ENCODE measurements at places on chromosomes 1 and 21.

DNA sequence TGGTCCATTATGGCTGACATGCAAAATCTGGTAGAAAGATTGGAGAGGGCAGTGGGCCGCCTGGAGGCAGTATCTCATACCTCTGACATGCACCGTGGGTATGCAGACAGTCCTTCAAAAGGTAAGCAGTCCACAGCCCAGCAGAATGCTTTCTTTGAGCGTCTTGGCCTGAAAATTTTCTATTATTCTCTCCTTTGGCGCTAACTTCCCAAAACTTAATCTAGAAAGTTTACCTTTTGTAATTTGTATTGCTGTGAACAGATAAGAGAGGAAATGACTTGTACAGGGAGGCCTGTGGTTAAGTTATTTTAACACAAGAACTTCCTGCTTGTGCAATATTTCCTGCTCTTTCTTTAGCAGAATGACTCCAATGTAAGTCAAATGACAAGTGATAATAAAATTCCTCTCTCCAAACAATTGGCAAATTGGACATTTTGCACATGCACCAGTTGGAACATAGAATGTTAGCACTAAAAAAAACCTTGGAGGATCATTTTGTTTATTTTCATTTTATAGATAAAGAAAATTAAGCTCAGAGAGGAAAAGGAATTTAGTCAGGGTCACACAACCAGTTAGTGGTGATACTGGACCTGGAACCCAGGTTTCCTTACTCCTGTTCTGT, 18.9 kb downstream of the CAP1 start:
- DNase-seq: no peak

GRCh38 chr1:89890085-89890752, 69.4 kb downstream of the LRRC8D start:
- DNase-seq: no peak

DNA sequence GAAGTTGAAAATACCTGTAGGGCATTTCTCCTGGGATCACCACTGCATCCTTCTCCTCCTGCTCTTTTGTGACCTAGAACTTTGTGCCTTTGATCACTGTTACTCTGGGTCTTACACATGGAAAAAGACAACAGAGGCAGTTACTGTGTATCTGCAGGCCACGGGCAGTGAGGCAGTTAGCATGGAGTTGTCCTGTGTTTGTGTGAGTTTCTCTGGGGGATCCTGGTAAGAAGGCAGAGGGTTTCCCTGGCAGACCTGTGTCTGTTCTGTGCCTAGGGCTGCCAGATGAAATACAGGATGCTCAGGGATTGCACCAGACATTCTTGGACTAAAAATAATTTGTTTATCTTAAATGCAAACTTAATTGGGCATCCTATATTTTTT, 44.4 kb upstream of the SCCPDH start:
- DNase-seq: no peak

DNA sequence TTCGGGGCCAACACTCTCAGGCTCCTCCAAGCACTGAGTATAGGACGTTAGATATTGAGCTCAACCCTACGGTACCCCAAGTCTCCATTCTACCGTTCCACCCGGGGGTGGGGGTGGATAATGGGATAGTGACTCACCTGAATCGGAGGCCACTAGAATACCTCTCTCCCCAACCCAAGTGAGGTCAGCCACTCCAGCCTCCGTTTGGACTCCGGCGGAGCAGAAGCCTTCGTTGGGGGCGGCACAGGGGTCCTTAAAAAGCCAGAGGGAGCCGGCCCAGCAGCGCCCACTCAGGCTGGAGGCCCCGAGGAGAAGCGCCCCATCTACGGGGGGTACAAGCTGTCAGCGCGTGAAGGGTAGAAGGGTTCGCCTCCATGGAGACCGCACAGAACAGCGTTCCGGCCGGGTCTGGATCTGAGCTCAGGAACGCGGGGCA, 556 bp downstream of the WDR77 start:
- DNase-seq: no peak

DNA sequence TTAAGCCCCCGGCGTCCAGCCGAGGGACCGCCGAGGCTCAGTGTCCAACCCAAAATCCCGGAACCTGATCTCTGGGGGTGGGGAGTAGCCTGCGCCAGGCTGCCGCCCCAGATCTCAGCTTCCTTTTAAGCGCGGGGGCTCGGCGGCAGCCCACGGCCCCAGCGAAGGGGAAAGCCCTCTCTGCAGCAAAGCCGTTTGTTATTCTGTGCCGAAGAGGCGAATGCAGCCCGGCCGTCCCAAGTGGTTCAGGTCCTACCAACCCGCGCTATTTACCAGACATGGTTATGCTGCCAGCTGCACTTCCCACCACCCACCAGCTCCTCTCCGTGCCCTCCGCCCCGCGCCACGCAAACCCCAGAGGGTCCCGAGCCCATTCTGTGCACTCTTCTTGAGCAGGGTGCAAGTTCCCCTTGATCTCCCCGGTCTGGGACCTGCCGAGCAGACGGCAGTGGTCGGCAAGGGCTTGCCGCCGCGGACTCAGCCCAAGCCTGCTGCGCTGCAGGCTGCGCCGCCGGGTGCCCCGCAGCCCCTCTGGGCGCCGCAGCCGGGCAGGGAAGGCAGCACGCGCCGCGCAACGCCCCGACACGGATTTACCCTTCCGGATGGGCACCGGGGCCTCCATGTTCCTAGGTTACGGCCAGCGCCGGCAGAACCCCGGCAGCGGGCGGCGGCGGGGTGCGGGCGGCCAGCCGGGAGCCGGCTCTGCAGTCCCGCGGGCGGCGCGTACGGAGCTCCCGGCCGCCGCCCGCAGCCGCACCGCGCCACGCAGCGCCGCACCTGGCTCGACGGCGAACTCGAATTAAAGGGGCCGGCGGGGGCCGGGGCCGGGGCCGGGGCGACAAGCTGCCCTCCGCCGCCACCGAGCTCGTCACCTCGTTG, 738 bp upstream of the KCNA2 start:
- DNase-seq: no peak

DNA sequence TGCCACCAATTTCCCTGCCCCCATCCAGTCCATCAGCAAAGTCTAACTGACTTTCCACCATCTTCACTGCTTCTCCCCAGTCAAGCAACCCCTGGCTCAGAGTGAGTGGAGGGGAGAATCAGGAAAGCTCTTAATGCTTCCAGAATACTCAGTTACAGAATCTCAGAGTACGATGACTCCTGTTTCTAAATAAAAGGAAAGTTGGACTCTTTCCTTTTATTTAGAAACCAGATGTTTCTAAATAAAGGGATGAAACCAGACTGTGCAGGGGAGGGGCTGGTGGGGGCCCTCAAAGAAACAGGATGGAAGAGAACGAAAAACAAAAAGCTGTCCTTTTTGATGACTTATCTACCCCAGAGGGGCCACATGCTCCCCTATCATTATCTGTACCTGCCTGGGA, 85.2 kb upstream of the PPM1J start:
- no peak for DNase-seq

GRCh38 chr1:153800516-153800915, 25.3 kb downstream of the SLC27A3 start:
- no peak for DNase-seq

DNA sequence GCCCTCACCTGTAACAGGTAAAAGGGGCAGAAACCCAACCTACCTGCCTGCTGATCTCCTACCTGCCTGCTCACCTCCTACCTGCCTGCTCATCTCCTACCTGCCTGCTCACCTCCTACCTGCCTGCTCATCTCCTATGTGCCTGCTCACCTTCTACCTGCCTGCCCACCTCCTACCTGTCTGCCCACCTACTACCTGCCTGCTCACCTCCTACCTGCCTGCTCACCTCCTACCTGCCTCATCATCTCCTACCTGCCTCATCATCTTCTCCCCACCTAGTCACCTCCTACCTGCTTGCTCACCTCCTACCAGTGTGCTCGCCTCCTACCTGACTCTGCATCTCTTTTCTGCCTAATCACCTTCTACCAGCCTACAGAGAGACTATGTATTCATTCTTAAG, 452.9 kb downstream of the MATN1 start:
- no peak for DNase-seq

- DNase-seq: no peak
Observed at GRCh38 chr1:74596717-74597116, 76.9 kb downstream of the ERICH3 start.

DNA sequence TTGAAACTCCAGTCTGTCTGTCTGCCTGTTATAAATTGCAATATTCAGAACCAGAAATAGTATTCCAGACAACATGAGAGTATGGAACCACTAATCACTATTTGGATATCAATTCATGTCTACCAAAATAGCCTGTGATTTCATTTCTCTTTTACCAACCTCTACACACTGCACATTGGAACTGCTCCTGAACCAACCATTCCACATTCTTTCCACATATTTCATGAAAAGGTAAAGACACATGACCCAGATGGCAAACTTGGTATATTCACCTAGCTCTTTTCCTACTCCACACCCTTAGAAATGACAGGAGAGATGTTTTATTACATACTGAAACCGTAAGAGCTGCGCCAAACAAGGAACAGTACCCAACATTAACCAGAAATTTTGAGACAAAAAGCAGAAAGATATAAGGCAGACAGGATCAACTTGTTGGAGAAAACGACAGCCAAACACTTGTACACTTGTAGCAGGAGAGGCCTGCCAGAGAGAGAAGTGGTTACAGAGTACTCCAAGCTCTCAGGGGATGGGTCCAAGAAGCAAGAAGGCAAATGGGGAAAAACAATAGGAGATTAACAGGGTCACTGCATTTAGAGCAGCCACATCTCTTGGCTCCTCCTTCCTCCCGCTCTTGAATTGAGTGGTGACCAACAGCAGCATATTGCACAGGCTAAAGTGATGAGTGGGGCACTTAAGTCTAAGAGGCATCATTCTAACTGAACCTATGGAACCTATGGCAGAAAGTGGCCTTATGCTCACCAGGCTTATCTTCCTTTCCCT, 148.7 kb downstream of the SETD4 start:
- no peak for DNase-seq

- no peak for DNase-seq
Observed at GRCh38 chr1:3685906-3686305, 33.6 kb downstream of the TP73 start.

GRCh38 chr1:53411541-53412152, 47.6 kb upstream of the DMRTB1 start:
- no peak for DNase-seq

DNA sequence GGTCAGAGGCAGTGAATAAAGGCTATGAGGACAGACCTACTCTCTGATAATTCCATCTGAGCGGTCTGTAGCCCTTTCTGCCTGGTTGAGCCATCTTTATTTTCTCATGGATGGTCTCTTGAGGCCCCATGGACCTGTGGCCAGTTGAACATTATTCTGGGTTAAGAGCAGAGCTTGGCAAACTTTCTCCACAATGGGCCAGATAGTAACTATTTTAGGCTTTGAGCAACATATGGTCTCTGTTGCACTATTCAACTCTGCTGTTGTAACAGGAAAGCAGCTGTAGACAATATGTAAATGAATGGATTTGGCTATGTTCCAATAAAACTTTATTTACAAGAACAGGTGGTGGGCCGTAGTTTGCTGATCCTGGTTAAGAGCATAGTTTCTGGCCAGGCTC, 62.7 kb downstream of the KAZN start:
- DNase-seq: no peak

DNA sequence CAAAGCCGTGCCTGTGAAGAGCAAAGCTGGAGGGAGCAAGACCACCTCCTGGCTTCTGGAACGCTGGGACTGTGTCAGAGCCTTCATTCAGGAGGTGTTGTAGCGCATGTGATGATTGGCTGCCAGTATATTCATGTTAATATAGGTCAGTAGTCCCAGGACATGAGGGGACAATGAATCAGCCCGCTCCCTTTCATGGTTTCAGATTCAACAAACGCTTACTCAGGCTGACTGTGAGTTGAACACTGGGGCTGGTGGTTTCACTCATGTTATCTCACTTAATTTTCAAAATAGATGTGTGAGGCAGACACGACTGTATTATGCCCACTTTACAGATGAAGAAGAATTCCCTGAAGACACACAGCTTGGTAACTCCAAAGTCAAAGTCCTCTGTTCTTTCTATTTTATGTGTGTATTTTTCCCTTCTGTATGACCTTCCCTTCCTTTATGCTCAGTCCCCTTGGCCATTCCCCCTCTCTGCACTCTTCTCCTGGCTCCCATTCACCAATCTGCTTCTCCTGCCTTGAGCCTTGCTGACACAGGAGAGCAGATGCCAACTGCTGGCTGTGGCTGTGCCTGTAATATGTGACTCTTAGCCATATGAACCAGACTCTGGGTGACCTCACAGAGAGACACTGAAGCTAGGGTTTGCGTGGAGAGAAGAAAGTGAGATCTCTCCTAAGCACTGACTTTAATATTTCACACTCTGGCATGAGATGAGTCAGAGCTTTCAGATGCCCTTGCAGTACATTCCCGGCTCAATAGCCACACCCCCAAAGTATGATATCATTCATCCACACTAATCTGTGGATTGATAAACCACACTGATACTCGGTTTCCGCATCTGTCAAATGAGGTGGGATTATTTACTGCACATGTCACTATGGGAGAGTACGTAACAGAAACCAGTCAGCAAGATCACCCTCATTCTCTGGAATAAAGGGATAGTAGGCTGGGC, 31.4 kb upstream of the KIRREL1 start:
- no peak for DNase-seq

DNA sequence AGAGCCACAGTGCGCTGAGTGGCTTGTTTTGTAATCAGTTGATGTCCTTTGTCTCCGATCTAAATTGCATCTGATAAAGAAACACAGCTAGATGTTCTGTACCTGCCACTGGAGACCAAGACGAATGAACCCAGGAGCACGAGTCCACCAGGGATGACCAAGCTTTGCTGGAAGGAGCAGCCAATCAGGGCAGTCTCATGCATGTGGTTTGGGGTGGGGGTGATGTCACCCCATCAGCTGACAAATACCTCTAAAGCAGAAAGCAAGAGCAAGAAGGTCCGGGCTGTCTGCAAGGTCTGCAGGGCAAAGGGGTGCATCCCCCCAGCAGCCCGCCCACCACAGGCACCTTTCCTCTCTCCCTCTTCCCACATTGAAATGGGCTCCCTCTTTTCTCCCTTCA, 653.8 kb downstream of the AJAP1 start:
- no peak for DNase-seq

DNA sequence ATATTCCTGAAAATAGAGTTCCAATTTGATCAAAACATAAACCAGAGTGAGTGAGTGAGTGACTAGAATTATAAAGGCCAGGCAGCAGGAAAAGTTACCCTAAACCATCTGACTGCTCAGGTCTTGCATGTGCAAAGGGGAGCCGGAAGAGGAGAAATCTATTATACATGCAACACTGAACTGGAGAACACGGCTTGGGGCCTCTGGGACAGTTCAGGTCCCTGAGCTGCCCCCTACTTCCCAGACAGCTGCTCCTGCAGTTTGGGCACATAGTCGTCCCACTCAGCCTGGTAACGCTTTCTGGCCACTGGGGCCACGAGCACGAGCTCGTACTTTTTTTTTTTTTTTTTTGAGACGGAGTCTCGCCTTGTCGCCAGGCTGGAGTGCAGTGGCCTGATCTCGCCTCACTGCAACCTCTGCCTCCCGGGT, 40.1 kb downstream of the PTPRC start:
- no peak for DNase-seq

DNA sequence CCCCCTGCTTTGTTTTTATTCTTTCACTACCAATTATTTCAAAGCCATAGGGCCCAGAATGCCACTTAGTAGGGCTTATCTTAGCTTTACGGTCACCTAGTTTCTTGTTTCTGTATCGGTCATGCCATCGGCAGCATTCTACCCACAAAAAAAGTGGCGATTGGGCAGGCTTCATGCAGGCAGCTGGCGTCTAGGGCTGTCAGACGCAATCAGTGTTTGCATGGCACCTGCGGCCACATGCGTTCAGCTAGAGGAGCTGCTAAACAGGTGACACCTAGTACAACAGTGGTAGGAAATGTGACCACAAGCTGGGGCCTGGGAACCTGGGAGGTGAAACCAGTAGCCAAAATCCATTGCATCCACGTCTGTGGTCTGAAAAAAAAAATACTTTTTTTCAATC, 262.7 kb downstream of the PBX1 start:
- DNase-seq: no peak
